ENCODE measurements at places on chromosomes 3 and 15.

GRCh38 chr3:115571413-115571812 is 51.9 kb upstream of the GAP43 start:
- no peak for DNase-seq

GRCh38 chr15:57527382-57528091 is 64.2 kb upstream of the MYZAP start:
- DNase-seq = no peak

DNA sequence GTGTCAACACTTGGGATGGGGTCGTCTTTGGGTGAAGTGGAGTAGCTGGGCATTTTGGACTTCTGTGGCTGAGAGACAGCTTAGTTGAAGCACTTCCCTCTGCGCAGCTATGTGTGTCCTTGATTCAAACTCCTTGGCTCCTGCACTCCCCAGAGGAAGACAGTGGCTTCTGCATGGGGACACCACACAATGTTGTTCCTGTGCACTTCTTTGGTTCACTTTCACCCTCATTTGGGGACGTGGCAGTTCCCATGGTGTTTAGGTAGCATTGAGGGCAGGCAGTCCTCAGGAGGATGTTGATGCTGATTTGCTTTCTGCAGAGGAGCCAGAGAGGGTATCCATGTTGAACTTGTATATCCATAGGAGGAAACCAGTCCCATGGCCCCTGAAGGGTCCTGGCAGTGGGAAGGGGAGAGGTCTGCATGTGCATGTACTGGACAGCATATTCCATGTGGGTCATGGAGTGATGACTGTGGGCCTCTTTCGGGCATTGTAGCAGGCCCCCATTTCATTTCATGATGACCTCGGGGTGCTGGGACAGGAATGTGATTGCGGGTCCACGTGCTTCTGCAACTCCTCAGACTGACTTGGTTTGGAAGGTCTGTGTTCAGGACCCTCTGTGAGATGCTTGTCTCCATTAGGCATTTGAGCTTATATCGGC is 135.4 kb downstream of the SNRPN start:
- no peak for DNase-seq

GRCh38 chr3:177778633-177779032 is 581.4 kb upstream of the TBL1XR1 start:
- DNase-seq = no peak

DNA sequence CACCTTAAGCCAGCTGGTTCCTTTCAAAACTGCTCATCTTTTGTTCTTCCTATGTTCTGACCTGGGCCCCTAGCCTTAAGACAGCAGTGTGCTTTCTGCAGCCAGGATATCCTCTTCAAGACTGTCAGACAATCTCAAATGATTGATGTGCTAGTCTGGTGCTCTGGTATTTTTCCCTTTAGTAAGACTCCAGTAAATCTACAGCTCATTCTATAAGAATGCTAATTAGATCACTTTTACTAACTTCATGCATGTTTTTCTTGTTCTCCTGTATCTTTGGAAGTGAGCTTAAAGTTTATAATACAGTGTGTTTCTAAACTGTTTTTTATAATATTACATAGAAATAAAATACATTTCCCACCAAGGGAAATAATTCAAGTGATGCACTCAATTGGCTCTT is 220.9 kb upstream of the NANOGP8 start:
- DNase-seq = no peak

DNA sequence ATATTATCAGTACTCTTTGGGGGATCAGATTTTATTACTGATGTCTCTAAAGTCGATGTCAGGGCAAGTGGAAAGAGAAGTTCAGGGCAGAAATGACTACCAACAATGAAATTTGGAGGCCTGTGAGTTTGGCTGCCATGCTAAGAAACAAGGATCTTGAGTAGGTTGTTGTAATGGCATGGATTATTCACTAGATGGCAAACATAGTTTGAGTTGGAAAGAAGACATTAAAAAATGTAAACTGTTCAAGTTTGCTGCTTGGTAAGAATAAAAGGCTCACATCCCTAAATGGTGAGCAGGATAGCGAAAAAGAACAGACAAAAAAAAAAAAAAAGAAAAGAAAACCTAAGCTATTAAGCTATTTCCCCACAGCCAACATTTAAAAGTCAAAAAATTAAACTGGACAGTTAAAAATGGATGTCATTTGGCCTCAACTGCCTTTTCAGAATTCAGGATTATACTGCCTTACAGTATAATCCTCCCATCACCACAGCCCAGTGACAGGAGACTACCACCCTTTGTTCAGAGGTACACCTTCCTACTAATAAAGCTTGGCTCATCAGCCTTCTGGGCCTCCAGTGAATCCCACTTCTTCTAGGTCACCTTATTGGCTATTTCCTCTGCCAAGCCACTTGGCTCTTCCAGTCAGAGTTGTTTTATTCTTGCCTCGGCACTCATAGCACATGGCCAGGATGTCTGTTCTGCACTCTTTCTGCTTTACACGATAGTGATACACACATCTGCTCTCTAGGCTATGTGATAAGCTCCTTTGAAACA is 163.7 kb downstream of the PLD1 start:
- DNase-seq = no peak

DNA sequence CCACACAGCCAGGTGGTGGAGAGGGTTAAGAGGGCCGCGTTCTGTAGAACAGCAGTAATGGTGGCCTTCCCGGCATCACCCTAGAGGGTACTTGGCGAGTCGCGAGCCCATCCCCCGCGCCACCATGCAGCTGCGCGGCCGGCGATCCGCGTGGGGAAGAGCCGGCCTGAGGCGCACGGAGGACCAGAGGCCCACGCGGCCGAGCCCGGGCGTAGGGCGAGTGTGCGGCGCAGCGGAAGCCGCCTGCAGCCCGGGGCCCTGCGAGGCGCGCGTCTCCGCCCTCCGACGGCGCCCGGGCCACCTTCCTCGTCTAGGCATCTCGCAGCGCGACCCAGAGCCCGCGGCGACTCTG is 423 bp downstream of the TKT start:
- no peak for DNase-seq

Data from mesothelial cell of epicardium (in vitro differentiated cells).